ENCODE measurements at places on chromosomes 6 and 20.

DNA sequence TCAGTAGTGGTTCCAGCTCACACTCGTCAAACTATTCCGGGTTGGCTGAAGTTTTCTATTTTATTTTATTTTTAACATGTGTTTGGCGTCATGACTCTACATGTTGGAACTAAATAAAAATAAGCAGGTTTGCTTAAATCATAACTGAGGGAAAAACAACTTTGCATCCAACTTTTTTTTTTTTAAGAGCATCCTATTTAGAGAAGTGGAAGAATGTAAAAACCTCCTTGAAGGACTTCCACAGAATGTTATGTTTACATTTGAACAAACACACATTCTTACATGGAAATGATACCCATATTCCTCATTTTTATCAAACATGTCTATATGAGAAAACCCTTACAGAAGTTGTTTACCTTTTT is 659 bp downstream of the PRDM1 start:
- DNase-seq = no peak

DNA sequence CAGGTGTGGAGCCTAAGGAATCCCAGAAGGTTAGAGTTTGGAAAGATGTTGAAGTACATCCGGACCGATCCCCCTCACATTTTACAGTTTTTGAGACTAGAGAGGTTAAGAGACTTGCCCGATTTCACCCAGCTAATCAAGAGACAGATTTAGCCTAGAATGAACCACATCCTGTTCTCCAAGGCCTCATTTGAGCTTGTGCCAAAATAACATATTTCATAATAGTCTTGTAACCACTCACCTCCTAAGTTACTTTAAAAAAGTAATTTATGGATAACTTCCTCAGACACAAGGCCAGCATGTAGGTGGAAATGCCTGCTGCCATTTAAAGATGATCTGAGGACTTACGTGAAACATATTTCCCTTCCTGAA is 39.8 kb upstream of the ARHGAP18 start:
- no peak for DNase-seq

GRCh38 chr6:36402481-36402880 is 15.0 kb upstream of the ETV7 start:
- no peak for DNase-seq

DNA sequence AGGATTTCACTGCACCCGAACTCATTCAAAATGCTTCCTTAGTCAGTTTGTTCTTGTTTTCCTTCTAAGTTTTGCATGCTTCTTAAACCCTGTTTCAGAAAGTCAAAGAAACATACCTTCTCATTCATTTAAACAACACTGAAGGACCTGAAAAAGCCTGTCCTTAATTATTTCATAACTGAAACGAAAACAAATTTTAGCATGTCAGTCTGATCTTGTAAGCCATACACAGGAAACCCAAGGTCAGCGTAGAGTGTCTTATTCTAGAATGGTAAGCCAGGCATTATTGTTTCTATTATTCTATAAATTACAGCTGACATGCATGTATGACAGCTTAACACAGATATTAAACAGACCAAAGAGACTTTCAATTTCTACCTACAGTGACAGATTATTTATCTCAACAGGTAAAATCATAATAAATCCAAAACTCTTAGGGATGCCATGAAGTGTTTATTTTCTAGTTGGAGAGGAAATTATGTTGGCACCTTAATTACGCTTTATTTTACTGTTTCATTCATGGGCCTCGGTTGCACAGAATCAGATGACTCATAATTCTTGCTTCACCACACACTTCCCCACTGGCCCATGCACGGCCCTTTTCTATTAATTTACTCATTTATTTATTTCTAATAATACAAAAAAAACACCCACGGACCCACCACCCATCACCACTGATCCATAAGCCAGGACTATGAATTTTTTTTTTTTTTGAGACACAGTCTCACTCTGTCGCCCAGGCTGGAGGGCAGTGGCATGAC is 39.3 kb upstream of the DUSP22 start:
- no peak for DNase-seq

DNA sequence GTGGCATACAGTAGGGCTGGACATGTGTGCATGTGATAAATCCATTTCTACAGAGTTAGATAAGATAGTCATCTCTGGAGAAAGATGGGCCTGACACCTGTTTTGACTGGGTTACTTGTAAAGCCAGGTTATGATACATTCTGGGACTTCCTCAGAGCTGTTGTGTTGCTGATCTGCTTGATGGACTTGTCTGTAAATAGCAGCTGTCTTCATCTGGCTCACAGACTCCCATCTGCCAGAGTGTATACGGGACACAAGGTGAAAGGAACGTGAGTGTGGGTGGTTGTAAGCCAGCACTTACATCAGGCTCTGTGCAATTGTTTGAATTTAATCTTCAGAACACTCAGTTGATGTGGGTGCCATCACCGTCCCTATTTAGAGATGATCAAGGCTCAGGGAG is 49.8 kb downstream of the ZDHHC14 start:
- DNase-seq = no peak

DNA sequence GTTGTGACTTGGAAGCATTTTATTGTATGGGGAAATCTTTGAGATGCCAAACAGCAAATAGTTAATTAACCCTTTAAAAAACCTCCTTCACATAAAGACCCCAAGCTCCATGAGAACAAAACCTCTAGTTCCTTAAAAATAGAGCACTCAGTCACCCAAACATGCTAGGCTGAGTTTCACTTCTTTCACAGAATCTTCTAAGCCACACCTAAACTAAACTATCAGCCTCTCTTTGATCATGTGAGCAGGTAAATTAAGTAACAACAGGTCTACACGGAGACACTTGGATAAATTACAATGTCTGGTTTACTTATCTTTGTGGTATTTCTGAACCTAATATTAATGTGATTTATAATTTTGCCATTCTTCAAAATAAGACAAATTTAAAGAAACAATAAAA is 205.2 kb upstream of the MARCKS start:
- no peak for DNase-seq

Measured in RWPE2 (cell line).